Stimulated activated CD4-positive, alpha-beta T cell treated with anti-CD3 and anti-CD28 coated beads, TNF-alpha, amount 100 ng/mL, for 48 hours (primary cell): ENCODE measurements at places on chromosomes 2 and 18.

- no peak for DNase-seq
Measured at GRCh38 chr18:55250768-55251173, 291.5 kb upstream of the CCDC68 start.

- no peak for DNase-seq
Measured at GRCh38 chr2:238131761-238132462, 6.6 kb upstream of the KLHL30 start.

DNA sequence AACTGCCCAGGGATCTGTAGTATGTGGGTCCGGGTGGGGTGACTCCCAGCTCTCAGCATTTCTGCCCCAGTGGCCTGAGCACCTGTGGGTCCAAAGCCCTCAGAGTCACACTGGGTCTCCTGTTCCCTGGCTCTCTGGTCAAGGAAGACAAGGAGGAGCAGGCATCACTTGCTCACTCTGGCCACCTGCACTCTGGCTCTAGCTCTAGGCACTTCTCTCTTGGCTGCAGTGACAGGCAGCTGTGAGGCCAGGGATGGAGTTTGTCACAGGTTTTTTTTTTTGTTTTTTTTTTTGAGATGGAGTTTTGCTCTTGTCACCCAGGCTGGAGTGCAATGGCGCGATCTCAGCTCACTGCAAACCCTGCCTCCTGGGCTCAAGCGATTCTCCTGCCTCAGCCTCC, 84.6 kb downstream of the HS1BP3 start:
- no peak for DNase-seq

GRCh38 chr2:178531168-178531567, 50.9 kb downstream of the PLEKHA3 start:
- no peak for DNase-seq

GRCh38 chr2:196220671-196221070, 49.3 kb upstream of the STK17B start:
- DNase-seq: no peak

- no peak for DNase-seq
Measured at GRCh38 chr2:174711206-174711605, 53.1 kb downstream of the CHRNA1 start.
